Right atrium auricular region (tissue), 2 donors: ENCODE measurements at places on chromosomes 12 and 14. TPM values are rescaled to one million over a fixed set of nuclear protein-coding genes. Genes with fewer than 3 reads are reported as not detected.

DNA sequence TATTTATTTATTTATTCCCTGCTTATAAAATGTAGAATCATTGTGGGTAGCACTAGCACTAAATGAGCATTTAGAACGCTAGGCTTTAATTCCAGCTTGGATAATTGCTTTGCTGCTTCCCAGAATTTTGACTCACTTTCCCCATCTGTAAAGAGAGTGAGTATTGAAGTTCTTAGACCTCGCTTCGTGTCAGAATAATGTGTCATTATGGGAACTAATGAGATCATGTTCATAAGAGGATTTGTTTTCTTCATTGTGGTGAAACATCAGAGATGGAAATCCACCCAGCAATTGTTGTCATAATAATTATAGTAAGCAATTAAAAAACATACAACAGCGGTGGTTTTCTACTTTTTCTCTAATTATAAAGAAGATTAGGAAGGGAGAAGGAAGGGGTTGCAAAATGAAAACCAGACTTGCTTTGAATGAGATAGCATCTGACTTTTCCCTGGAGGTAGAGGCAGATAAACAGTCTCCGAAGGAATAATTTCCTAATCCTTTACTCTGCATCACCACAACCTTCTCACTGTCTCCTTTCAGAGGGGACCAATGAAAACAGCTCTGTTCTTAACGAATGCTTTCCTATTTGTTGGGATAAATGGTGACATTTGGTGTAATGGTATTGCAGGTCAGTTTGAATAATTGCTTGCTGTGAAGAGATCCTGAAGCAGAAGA, 86.8 kb upstream of the ARHGAP5 start:
- DNase-seq = no peak

Gene GPX2
- total RNA-seq = not detected

Gene SERPINA12
- not detected for total RNA-seq

GRCh38 chr12:45349916-45350315, 134.0 kb downstream of the ANO6 start:
- no peak for DNase-seq

Gene CSRP2
- total RNA-seq = 11.6 TPM

GRCh38 chr12:32005496-32006125, 46.4 kb downstream of the RESF1 start:
- no peak for DNase-seq

GRCh38 chr12:24244231-24244630, 294.8 kb upstream of the SOX5 start:
- DNase-seq = no peak

Gene LPAR5
- total RNA-seq = 1.6 TPM

DNA sequence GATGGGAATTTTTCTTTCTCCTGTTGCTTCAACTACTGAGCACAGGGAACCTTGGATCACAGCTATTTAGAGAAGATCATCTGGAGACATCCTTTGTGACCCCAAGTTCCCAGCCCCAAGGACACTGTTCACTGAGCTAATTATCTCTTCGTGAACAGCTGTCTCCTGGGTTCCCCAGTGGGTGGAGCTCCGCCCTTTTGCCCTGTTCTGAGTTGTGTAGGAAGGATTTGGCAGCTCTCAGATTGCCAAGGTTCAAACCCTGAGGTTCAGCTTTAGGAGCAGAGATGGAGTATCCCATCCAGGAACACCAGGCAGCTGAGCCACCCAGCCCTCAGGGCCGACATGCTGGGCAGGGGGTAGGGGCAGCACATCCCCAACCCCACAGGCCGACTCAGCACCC, 32.0 kb downstream of the NGB start:
- DNase-seq = no peak

Gene TRIM9
- total RNA-seq = 1.3 TPM

- no peak for DNase-seq
Measured at GRCh38 chr12:27899151-27899661, 73.3 kb downstream of the PTHLH start.

GRCh38 chr14:79136071-79137044, 966.2 kb downstream of the NRXN3 start:
- DNase-seq = no peak
